AG09309 (cell line): ENCODE measurements at places on chromosomes 2 and 18.

DNA sequence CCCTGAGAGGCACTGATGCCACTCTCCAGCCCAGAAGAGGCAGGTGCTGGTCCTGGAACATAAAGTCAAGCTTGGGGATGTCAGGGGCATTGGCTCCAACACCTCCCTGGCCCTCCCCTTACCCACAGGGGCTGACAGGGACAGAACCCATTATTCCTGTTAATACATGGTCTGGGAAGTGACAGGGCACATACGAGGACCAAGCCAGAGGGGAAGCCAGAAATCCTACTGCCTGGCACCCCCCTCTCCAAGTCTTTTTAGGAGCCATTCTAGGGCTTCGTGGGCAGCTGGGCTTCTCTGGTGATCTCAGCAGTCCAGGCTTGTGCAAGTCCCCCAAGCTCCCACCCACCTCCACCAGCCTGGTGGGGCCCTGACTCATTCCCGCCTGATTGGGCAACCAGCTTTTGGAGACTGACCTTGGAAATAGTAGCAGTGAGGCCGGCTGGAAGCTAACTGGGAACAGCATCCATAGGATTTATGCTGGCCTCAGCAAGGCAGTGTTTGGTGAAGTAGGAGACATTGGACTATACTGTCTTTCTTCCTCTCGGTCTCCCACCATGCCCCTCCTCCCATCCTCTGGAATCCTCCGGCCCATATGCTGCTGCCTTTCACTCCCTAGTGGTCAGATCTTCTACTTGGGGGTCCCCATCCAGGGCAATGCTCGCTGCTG is 86.4 kb upstream of the HK2 start:
- DNase-seq = peak; percentile 74

DNA sequence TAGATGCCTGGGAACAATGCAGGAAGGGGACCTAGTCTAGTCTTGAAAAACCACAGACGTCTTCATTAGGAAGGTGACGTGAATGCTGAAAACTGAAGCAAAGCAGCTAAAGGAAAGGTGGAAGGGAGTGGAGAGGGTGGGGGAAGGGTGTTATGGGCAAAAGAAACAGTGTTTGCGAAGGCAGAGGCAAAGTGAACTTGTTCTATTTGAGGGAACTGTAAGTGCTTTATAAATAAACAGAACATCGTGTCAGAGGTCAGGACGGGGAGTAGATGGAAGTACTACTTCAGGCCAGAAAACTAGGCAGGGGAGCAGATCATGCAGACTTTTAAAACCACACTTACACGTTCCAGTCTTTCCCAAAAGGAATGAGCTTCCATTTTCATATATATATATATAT is 57.8 kb downstream of the FASTKD2 start:
- DNase-seq = no peak

DNA sequence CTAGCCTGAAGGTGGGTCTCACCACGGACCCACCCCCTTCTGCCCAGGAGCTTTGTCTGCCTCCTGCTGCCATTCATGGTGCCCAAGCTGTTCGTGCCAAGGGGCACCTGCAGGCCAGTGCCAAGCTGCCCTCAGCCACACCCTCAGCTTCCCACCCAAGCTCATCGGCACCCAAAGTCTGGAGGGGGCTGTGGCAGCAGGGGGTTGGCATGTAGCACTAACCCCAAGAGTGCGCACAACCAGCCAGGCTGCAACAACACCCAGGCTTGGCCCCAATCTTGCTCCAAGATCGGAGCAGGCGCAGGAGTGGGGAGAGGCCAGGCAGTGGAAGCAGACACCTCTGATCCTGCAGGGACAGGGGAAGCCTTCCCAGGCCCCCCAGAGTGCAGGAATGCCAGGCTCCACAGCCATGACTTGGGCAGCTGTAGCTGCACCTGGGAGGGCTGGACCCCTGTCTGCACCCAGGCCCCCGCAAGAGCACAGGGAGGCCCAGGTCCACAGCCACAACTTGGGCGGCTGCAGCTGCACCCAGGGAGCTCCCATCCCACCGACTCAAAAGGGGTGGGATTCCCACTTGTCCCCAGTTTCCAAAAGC is 89.9 kb downstream of the ATAD2B start:
- DNase-seq = no peak

- DNase-seq = no peak
Observed at GRCh38 chr2:131040661-131041401, 52.4 kb downstream of the FAM168B start.

GRCh38 chr18:58761241-58761969 is 90.1 kb downstream of the MALT1 start:
- no peak for DNase-seq

GRCh38 chr2:59288771-59289170 is 1047.6 kb upstream of the FANCL start:
- DNase-seq = no peak

DNA sequence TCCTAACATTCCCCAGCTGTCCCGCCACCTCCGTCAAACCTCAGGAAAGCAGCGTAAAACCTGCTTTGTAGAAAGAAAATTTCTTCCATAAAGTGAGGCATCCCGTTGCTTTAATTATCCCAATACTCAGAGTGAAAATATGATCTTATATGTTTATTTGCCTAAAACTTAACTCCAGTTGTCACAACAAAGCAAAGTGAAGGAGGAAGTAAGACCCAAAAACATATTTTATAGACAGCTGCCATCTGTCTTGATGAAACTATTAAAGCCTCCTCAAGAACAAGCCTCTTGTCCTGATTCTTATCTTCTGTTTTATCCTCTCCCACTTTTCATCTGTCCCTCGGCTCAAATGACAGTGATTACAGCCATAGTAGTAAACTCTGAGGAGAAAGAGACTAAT is 28.9 kb upstream of the LPIN2 start:
- DNase-seq = no peak

DNA sequence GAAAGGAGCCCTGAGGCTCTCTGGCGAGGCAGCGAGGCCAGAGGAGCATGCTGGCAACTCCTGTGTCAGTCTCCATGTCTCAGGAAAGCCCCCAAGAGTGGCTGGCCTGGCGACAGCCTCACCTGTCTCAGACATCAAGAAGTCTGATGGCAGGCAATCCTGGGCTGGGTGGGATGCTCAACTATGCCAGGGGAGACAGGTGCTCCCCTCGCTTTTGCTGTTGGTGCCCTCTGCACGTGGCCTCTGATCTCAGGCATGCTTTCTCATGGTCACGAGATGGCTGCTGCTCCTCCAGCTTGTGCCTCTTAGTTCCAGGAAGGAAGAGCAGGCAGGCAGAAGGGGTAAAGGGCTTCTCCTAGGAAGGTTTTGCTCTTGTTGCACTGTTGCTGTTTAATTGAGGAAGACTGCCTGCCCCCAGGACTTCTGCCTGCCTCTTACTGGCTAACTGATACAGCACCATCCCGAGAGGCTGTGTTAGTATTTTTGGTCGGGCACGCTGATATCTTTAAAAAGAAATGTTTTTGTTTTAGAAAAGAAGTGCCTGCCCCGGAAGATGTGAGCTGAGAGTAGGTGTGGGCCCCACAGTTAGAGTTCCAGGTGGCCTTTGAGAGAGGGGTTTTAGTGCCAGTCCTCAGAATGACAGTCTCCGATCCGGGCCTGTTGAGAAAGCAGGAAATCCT is 344.8 kb upstream of the HS6ST1 start:
- no peak for DNase-seq

DNA sequence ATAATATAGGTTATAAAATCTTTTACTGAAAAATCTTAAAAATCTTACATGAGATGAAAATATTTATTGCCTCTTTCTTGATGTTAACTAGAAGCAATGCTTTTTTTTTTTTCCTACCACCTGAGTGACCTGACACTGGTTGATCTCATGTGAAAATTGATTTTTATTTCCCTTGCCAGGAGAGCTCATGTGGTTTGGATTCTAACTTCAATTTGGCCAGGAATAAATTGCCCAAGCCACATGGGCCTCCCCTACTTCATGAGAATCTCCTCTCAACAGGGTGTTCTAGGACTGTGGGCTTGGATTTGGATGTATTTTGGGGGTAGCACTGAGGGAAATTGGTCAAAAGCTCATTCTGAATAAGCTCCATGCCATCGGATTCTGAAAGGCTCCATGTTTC is 20.1 kb downstream of the IDH1 start:
- no peak for DNase-seq

GRCh38 chr2:24050041-24050979 is 769 bp downstream of the FKBP1B start:
- DNase-seq = no peak

GRCh38 chr2:2827046-2827636 is 496.1 kb upstream of the MYT1L start:
- no peak for DNase-seq

DNA sequence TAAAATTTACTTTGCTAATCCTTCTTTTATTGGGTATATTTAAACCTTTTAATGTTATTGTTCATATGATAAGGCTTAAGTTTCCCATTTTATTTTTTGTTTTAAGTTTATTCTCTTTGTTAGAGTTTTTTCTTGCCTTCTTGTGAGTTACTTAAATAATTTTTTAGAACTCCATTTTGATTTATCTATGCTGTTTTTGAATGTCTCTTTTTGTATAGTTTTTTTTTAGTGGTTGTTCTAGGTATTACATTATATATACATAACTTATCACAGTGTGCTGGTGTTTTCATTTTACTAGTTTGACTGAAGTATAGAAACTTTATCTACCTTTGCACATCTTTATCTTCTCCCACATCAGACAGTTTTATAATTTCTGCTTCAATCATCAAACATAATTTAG is 49.4 kb upstream of the TGFA start:
- no peak for DNase-seq

GRCh38 chr2:2681711-2682251 is 350.7 kb upstream of the MYT1L start:
- no peak for DNase-seq

DNA sequence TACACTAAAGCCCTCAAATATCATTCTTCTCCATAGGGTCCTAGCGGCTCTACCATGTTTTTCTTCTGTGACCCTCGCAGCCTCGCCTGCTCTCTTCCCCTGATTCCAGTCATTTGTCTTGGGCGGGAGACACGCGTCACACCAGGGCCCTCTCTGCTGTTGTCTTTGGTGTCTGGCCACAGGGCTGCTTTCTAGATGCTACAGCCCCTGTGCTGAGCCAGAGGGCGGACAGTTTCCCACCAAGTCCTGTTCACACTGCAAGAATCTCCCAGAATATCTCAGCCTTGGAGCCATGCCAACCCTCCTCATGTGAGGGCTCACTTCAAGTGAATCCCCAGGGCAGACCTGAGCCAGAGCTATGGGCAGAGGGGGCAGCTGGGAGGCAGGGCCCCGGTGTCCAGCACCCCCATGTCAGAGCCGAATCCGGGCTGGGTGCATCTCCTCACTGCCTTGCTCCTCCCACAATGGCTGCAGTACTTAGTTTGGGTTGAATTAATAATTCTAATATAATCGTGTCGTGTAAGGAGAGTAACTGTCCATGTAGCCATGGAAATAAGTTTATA is 42.1 kb downstream of the DIPK1C start:
- no peak for DNase-seq

GRCh38 chr2:109383505-109384307 is 230.1 kb downstream of the SEPTIN10 start:
- no peak for DNase-seq

GRCh38 chr2:45156605-45157004 is 147.4 kb upstream of the SIX2 start:
- DNase-seq = no peak

DNA sequence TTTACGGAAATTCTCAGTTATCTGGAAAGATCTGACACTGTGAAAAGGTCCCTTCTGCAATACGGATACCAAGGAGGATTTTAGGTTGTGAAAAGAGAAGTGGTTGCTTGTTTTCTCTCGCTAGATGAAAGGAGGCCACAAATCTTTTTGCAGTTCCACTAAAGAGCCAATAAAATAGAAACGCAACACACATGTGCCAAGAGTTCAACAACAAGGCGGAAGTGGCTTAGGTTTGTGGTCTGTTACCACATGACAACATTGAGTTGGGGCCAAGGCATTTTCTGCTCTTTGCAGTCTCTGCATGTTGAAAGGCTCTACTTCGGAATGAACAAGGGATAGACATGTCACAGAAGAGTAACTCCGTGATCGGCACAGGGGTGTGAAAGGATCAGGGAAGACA is 115.7 kb upstream of the OSR1 start:
- peak; percentile 65 for DNase-seq

DNA sequence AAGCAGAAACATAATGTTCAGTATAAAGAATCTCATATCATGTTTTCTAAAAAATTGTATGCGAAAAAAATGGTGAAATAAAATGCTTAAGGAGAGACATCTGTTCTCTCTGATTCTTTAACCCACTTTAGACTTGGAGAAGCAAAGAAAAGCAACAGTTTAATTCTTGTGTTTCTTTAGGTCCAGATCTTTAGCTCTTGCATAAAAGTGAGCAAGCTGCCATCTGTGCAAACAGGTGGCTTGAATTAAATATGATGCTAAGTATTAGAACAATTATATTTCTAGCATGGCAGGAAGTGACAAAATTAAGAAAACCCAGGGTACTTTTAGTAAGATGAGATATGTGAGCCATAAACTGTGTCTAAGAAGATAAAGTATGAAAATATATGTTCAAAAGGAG is 1038.3 kb downstream of the DPP10 start:
- DNase-seq = no peak

- DNase-seq = no peak
Observed at GRCh38 chr18:39346916-39347315, 1781.3 kb upstream of the CELF4 start.

DNA sequence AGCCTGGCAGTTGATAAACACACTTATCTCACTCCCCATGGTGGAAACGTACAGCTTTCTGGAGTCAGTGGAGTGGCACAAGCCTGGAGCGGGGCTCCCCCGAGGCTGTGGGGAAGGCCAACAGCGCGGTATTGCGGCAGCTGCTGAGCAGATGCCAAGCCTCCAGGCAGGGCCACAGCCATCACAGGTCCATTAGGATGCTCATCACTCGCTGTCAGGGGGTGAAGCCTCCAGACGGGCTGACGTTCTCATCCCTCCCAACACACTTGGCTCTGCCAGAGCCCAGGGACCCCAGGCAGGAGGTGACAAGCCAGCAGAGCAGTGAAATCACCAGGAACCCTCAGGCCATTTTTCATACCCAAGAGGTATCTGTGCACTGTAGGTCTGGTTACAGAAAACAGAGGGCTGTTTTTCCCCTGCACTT is 529.2 kb upstream of the KLHL29 start:
- no peak for DNase-seq

DNA sequence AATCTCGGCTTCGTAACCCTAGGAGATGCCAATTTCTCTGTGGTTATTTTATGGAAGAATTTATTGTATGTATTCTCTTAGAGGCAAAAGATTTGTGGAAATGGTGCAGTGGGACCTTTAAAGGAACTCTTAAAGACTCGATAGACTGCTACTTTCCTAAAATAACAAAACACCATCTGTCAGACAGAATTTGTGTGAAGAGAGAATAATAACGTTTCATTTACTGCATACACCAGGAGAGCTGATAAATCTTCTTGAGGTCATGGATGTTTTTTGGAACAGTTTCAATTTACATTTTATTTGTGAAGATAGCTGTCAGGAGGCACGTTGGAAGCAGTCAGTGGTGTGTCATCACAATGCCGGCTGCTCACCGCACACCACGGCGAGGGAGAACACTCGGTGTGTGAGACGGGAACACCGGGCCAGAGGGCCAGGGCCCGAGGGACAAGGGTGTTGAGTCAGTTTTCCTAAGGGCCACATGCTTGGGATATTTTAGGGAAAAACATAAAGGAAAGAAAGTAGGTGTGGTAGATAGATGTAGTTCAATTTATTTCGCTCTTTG is 1681.0 kb upstream of the DDX18 start:
- DNase-seq = no peak
